Cerebellar nuclear complex (tissue), 1 donor: ENCODE measurements at places on chromosomes 1 and 21.

DNA sequence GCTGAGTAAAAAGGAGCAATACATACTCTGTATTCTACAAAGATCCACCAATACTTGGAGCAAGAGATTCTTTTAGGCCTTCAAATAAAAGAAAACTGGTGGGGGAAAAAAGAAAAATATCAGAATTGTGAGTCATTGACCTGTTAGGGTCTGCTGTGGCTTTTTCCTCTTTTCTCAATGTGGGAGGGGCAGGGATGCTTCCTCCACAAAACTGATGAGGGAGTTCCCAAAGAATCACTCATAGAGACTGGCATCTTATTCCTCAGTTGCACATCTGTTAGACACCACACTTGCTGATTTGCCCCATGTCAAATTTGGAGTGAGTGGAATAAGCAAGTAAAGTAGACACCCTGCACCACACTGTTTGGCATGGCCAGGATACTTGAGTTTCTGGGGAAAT lies 16.6 kb downstream of the C1orf141 start:
- no peak for DNase-seq

GRCh38 chr1:158961178-158961577 lies 29.8 kb downstream of the PYHIN1 start:
- DNase-seq: no peak

DNA sequence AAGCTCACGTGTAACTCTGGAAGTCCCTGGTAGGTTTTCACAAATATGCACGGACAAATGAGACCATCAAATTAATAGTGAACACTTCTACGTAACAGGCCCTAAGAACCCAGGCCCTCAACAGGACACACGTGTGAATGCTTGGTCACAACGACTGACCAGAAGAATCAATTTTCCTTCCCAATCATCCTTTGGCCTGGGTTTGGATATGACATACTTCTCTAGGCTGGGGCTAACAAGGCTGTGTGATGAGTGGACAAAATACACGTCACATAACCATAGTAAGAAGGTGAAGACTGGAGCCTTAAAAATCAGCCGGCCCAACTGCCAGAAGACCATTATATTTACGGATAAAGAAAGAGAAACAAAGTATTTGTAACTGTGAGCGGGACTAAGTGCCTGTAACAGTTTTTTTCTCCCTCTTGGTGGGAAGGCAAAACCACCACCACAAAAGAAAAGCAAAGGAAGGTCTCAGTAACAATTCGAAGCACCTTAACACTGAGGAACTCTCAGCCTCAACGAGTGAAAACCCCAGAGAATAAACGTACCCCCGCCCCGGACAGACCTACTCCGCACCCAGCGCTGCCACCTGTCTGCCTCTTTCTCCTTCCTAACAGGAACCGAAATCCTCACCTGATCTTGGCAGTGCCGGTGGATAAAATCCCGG lies 450 bp downstream of the SDE2 start:
- no peak for DNase-seq

GRCh38 chr1:47763591-47764171 lies 233.5 kb downstream of the TRABD2B start:
- DNase-seq: peak; percentile 82
